Skin of body (tissue), 3 donors: ENCODE measurements at places on chromosomes 12 and 14. TPM values are rescaled to one million over a fixed set of nuclear protein-coding genes. Genes with fewer than 3 reads are reported as not detected.

DNA sequence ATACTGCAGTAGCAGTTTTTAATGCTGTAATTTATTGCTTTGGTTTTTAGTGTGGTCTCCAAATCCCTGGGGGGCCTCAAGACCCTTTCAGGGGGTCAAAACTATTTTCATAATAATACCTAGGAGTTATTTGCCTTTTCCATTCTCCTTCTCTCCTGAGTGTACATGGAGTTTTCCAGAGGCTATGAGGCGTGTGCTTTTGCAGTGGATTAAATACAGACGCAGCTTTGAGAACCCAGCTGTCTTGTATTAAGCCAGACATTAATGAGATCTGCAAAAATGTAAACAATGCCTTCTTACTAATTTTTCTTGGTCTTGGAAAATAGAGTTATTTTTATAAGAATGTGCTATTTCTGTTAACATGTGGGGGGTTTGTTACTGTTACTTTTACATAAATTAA is 68.6 kb downstream of the SLC25A47 start:
- peak; percentile 88 for DNase-seq

DNA sequence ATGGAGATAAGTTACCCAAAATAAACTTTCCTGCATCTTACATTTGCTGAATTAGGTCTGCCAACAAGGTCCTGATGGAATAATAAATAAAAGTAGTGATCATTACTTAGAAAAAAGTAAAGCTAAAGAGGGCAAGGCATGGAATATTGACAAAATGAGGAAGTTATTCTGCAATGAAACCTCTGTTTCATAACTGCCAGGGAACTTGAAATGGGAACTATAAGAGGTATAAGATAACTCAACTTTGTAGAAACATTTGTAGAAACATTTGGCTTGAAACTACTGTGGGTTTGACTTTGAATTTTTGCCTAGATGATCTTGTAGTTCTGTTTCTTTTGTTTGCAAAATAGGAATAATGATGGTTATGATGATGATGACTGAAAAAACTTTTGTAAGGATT is 18.7 kb upstream of the YBX3 start:
- no peak for DNase-seq

DNA sequence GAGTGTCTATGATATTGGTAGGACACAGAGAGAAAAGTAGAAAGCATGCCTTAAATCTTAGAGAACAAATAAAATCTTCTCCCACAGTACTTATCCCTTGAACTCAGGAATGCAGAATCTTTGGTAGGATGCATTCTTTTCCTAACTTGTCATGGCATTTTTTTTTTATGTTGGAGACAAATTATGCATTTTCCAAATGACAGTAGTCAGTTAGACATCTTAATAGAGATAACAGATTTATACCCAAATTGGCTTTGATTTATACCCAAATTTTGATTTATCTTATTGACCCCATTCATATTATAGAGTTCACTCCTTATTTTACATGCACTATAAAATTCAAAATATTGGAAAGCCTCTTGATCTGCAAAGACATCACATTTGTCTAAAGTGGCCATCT is 132.9 kb downstream of the CNTN1 start:
- no peak for DNase-seq

GRCh38 chr14:94971750-94972149 is 185.6 kb downstream of the DICER1 start:
- peak; percentile 86 for DNase-seq

GRCh38 chr12:122684297-122684813 is 18.8 kb downstream of the HCAR2 start:
- DNase-seq, result no peak

DNA sequence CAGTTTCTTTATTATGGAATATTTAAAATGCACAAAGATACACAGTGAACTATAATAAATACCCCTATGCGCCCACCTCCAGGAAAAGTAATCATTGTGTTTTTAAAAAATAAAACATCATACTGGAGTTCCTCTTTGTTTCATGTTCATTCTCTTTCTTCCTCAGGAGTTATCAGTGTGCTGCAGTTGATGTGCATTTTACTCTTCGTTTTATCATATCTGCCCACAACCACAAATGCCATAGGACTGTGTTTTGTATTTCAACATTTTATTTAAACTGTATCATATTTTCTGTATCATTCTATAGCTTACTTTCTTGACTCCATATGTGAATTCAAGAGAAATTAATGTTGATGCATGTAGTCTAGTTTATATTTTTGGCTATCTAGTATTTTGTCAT is 53.9 kb downstream of the TSHR start:
- DNase-seq, result no peak

DNA sequence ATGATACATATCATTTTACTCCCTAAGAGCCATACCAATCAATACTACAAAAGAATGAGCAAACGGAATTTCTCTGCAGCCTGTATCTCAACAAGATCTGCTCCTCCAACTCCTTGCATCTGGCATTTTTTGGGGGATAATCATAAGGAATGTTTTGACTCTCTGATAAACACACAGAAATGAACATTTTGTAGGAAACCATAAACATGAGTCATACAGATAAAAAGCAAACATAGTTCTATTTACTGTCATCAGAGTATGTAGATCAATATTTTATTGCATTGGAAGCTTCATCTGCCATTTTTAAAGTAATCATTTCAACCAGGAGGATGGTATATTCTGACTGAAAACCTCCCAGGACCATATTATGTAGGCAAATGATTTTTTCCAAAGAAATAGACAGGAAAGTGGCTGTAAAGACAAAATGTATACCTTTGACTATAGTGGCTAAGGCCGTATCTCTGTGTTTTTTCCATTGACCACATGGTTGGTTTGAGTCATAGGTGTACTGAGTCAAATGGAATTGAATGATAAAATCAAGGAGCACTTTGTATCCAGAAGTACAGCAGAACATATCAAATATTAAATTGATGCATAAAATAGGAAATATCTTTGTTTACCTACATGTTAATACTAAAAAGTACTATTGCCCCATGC is 32.4 kb upstream of the CD69 start:
- no peak for DNase-seq

DNA sequence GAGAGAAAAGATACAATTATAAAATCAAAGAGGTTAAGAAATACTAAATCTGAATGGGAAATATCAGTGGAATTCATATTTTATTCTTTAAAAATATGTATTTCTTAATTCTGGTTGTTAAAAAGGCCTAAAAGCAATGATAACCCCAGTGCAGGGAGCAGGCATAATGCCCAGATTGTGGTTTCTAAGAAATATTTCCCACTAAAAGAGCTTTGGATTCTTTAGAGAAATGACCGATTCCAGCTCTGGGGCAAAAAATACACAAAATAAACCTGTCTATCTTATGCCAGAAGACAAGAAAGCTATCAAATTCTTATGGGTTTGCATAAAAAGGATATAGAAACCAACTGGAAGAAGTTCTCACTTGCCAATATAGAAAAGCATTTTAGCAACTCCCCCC is 71.6 kb downstream of the PDE6H start:
- DNase-seq, result no peak

DNA sequence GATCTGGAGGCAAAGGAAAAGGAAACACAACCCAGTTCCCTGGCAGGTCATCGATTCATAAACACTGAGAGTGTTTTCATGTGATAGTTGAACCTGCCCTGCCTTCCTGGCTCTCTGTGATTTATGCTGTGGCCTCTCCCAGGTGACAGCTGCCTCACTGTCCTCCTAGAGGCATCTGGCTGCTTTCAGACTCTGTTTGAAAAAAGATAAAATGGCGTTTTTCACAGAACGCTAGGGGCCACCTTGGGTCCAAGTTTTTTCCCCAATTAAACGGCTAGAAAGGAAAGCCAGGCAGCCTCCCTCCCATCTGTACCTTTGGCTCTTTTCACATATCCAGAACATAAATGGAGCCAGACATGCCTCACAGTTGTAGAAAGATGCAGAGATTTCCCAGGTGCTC is 252.6 kb upstream of the CCDC196 start:
- DNase-seq, result no peak

- no peak for DNase-seq
These were observed 44.7 kb downstream of the PTPN11 start for GRCh38 chr12:112463478-112463877.

- DNase-seq, result no peak
These were observed 32.3 kb upstream of the ANKS1B start for GRCh38 chr12:100017056-100017455.

DNA sequence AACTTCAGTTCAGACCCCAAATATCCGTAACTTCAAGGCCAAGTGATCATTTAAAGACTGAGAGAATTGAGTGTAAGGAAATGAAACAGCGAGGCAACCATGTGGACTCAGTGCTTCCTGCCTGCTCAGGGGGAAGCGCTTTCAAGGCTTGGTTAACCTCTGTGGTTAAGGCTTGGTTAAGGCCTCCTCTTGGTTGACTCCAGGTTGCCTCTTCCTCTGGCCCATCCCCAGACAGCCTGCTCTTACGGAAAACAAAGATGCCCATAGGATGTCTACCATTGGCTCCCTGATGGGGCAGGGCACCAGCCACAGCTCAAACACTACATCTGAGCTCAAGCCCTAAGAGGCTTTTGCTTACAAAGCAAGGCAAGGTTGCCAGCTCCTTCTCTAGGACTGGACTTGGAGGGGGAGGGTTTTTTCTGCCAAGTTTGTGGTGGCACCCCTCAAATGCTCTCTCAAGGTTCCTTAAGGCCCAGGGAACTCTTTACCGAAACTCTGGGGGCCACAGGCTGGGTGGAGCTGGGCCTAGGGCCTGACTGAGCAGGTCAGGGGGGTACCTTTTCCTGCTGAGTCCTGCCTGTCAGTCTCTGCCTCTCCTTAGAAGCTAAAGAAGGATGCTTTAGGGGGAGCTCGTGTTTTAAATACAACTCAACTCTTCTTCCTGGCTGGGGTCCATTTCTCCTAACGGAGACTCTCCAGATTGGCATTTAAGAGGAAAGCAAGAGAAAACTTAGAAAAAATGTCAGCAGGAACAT is 13.7 kb downstream of the COL2A1 start:
- peak; percentile 31 for DNase-seq

GRCh38 chr14:40028991-40029390 is 596.8 kb upstream of the FBXO33 start:
- DNase-seq, result no peak

GRCh38 chr12:120741476-120742421 is 16.1 kb downstream of the ACADS start:
- DNase-seq, result peak; percentile 9

DNA sequence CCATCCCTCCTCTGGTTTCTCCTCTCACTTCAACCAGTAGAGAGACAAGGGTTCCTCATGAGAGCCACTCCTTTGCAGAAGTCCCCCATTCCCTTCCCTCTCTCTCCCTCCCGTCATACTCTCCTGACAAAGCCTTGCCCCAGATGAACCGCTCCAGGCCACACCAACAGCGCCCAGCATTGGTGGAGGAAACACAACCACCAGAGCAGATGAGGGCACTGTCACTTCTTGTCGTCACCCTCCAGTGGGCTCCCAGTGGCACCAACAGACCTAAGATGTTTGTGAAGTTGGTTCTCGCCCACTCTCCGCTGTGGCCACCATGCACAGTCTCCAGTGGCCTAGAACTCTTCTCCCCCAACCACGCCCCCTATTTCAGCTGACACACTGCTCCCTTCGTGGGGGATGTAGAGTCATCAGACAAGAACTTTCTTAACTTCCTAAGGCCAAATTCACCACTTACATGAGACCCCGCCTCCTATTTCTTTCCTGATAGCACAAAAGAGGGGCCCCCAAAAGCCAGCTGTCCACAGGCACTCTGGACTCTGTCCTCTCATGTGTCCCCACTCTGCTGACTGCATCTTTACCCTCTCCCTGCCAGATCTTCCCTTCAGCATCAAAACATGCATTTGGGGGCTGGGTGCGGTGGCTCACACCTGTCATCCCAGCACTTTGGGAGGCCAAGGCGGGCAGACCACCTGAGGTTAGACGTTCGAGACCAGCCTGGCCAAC is 29.2 kb upstream of the PLEKHG6 start:
- DNase-seq, result no peak

DNA sequence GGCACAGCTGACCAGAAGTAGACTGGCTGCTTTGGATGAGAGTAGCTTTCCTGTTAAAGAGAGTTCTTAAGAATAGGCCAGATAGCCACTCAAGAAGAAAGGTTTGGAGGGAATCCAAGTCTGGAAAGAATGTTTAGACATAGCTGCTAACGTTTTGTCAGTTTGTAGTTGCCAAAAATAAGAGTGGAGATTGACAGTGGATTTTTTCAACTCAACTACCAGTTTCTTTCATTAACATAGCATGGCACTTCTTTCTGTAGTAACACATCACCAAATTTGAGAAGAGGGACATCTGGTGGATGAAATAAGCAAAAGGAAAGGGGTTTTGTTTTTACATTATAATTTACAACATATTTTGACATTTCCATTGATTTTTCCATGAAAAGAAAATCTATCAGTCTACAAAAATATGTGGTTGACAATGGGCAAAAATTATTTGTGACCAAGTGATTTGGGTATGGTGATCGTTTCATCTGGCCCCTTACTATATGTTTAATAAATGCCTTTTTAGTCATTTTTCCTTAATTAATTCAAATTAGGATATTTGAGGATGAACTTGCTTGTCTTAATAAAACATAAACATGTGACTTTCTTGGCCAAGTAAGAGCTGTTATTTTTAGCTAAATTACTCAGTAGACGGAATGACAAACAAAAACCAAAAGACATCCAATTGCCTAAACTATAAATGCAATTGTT is 71.1 kb downstream of the PTPRR start:
- no peak for DNase-seq

- no peak for DNase-seq
These were observed 110.6 kb downstream of the TMEM121 start for GRCh38 chr14:105636935-105637334.

- no peak for DNase-seq
These were observed 16.5 kb downstream of the VDR start for GRCh38 chr12:47888153-47888819.

GRCh38 chr12:32031109-32031508 is 71.9 kb downstream of the RESF1 start:
- DNase-seq, result no peak

- DNase-seq, result no peak
These were observed 1.5 kb downstream of the AQP6 start for GRCh38 chr12:49974231-49974675.

GRCh38 chr12:121114806-121115205 is 17.9 kb upstream of the P2RX7 start:
- DNase-seq, result no peak

The TAS2R20 gene
- 10.4 TPM for total RNA-seq

The NPFF gene
- 0.59 TPM for total RNA-seq

The B4GALNT1 gene
- total RNA-seq, result 1.7 TPM

The SDR9C7 gene
- 7.1 TPM for total RNA-seq

The SALL2 gene
- 4.9 TPM for total RNA-seq

The CYP46A1 gene
- total RNA-seq, result 2.0 TPM

The CCDC88C gene
- 16.5 TPM for total RNA-seq

The CFL2 gene
- 99.0 TPM for total RNA-seq

The NUP37 gene
- 20.4 TPM for total RNA-seq

The MIP gene
- not detected for total RNA-seq

The SSPN gene
- 30.6 TPM for total RNA-seq

The NDRG2 gene
- total RNA-seq, result 113 TPM
